ENCODE measurements at places on chromosomes 1 and 21.

- H3K27me3 ChIP-seq: no peaks in the 10 kb centered on the region
- no peaks in the 10 kb centered on the region for H3K36me3 ChIP-seq
- H3K27ac ChIP-seq: no peak overlapping the region
- DNase-seq: no peak
Observed at GRCh38 chr1:218983848-218984247, 189.8 kb upstream of the LYPLAL1 start.

GRCh38 chr1:203504400-203505250 is 10.7 kb downstream of the OPTC start:
- 0 out of 2 replicates have a peak, but pooled peaks cover 2% of the 10 kb centered on the region for H3K27me3 ChIP-seq
- H3K27ac ChIP-seq: no peak overlapping the region
- DNase-seq: peak; percentile 78
- H3K36me3 ChIP-seq: no peaks in the 10 kb centered on the region
- no peaks in the 10 kb centered on the region for H3K4me1 ChIP-seq

- no peak overlapping the region for H3K4me3 ChIP-seq
- H3K27ac ChIP-seq: no peak overlapping the region
- H3K36me3 ChIP-seq: no peaks in the 10 kb centered on the region
- H3K4me1 ChIP-seq: no peaks in the 10 kb centered on the region
- H3K27me3 ChIP-seq: peaks cover 10% of the 10 kb centered on the region
Observed at GRCh38 chr1:38529391-38529790, 330.2 kb downstream of the RRAGC start.

DNA sequence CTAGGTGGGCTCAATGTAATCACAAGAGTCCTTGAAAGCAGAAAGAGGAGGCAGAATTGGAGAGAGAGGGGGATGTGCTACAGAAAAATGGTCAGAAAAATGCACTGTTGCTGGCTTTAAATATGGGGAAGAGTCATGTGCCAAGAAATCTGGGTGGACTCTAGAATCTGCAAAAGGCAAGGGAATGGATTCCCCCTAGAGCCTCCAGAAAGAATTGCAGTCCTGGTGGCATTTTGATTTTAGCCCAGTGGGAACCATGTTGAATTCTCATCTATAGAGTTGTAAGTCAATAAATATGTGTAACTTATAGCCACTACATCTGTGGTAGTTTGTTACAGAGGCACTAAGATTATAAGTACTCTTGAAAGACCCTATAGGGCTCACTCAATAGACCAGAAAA is 210.3 kb downstream of the ASTN1 start:
- H3K4me3 ChIP-seq: no peak overlapping the region
- H3K27ac ChIP-seq: no peak overlapping the region
- no peaks in the 10 kb centered on the region for H3K36me3 ChIP-seq
- H3K27me3 ChIP-seq: 0 out of 2 replicates have a peak, but pooled peaks cover 2% of the 10 kb centered on the region
- no peak for DNase-seq

GRCh38 chr1:3651930-3652547 is at the start of gene TP73:
TP73 (plus strand) TSS chr1:3652516; CDS start chr1:3682366, 29,850 bp downstream.
- H3K36me3 ChIP-seq: no peaks in the 10 kb centered on the region
- no peak within 1 kb of the TSS for H3K27ac ChIP-seq
- DNase-seq: no peak
- peaks cover 11% of the 10 kb centered on the region for H3K4me1 ChIP-seq
- no peaks in the 10 kb centered on the region for H3K27me3 ChIP-seq
- peak within 1 kb of the TSS; percentile 49 for H3K4me3 ChIP-seq

GRCh38 chr21:27548486-27548885 is 581.6 kb upstream of the ADAMTS5 start:
- H3K27me3 ChIP-seq: no peaks in the 10 kb centered on the region
- H3K36me3 ChIP-seq: no peaks in the 10 kb centered on the region
- no peak overlapping the region for H3K4me3 ChIP-seq
- H3K4me1 ChIP-seq: no peaks in the 10 kb centered on the region

- no peaks in the 10 kb centered on the region for H3K4me1 ChIP-seq
- H3K27ac ChIP-seq: 0 out of 2 replicates have a peak overlapping the region, but pooled peaks have one; percentile 7
- DNase-seq: peak; percentile 75
- no peaks in the 10 kb centered on the region for H3K36me3 ChIP-seq
Observed at GRCh38 chr1:191641420-191642260, 516.6 kb upstream of the RGS18 start.

DNA sequence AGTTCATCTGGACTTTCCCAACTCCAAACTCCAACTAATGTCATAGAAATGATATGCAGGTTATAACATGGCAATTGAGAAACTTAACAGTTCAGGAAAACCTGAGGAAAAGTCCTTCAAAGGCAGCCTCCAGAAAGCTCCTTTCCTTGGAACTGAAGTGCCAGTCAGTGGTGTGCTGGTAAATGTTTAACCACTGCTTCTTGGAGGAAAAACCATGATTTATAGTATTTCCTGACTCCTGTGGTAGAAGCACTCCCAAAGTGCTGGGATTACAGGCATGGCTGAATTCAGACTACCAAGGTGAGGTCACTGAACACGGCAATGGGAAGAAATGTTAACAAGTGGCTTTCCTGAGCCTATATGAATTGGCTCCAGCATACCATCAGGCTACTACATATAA is 26.7 kb upstream of the ZNHIT6 start:
- no peaks in the 10 kb centered on the region for H3K36me3 ChIP-seq
- no peak for DNase-seq
- no peak overlapping the region for H3K4me3 ChIP-seq

DNA sequence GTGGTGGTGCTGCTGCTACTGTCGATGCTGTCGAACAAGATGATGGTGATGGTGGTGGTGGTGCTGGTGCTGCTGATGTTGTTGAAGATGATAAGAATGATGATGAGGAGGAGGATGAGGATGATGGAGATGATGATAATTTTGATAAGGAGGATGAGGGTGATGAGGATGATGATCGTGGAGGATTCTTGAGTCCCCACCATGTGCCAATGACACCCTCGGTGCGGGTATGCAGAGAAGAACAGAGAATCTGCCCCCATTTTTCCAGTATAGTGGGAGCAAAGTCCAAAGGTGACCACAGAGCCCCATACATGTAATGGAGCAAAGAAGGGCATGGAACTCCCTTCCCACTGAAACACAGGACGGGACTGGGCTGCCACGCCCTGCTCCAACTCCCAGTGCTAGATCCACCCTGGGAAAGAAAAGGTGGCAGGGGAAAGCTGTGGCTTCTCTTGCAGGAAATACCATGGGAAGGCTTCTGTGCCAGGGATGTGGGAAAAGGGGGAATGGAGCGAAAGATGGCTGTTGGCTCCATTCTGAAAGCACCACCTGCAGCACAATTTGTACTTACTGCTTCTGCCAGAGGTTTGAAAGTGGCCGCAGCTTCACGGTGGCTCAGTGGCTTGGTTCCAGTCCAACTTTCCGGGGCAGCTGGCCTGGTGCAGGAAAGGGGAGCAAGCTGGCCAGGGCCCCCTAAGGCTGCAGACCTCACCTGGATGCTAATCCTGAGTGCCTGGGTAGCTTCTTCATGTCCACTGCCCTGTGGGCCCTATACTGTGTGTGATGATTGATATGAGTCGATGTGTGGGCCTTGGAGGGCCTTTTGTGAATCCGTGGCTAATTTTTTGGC is 387.2 kb upstream of the VAMP3 start:
- H3K4me1 ChIP-seq: peaks cover 8% of the 10 kb centered on the region
- no peak for DNase-seq
- no peaks in the 10 kb centered on the region for H3K36me3 ChIP-seq
- H3K27ac ChIP-seq: no peak overlapping the region
- H3K4me3 ChIP-seq: no peak overlapping the region
- no peaks in the 10 kb centered on the region for H3K27me3 ChIP-seq

DNA sequence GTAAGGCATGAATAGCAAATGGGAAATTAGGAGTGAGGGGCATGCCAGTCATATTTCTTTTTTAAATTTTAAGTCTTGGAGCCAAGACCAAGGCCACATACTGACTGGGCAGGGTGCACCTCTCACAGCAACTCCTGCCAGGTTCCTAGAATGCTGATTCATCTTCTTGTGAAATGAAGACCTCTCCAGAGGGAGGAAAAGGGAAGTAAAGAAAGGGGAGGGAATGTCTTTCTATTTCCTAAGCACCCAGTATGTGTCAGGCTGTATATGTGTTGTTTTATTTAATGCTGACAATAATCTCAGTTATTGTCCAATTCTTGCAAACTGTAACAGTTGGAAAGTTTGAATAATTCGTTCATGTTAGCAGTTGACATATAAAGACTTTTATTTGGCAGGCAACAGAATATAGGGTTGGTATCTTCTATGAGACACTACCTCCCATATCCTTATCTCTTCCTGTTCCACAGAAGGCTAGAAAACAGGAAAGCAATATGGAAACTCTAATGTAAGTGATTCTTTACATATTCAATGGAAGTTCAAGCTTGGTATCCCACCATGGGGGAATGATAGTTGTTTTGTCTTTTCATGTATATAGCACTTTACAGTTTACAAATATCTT is 259.1 kb upstream of the USP24 start:
- no peaks in the 10 kb centered on the region for H3K4me1 ChIP-seq
- H3K36me3 ChIP-seq: no peaks in the 10 kb centered on the region
- H3K27ac ChIP-seq: no peak overlapping the region
- no peaks in the 10 kb centered on the region for H3K27me3 ChIP-seq
- H3K4me3 ChIP-seq: no peak overlapping the region

DNA sequence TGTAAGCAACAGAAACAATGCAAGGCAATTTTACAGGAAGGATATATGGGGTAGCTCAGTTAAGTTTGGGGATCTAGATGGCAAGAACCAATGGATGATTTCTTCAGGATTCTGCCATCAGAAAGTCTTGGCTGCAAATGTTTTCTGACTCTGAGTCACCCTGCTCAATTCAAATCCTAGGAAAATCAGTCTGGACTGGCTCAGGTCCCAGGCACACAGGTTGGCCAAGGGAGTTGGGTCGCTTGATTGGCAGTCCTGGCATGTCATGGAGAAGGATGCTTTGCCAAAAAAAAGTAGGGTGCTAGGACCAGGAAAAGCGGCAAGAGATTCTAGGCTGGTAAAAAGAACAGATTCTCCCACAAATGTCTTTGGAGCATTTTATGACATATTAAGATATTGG is 28.9 kb upstream of the S1PR1 start:
- no peak overlapping the region for H3K27ac ChIP-seq
- H3K27me3 ChIP-seq: no peaks in the 10 kb centered on the region
- H3K36me3 ChIP-seq: no peaks in the 10 kb centered on the region

DNA sequence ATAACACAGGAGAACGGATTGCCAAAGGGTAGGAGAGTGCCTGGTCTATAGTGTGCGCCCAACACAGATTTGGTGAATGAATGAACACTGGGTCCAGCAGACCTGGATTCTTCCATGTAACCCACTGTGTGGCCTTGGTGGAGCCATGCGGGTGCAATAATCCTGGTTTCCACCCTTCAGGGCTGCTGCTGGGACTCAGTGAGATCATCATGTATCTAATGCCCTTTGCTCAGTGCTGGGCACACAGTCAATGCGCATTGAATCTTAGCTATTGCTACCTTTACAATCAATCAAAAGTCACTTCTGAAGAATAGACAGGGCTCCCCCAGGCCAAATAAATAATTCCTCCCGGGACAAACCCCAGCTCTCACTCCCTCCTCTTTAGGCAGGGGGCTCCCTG is 5.8 kb upstream of the EPHA2 start:
- no peaks in the 10 kb centered on the region for H3K27me3 ChIP-seq
- H3K27ac ChIP-seq: peak overlapping the region; percentile 62
- peaks cover 74% of the 10 kb centered on the region for H3K4me1 ChIP-seq
- H3K36me3 ChIP-seq: no peaks in the 10 kb centered on the region
- H3K4me3 ChIP-seq: no peak overlapping the region
- DNase-seq: no peak

- peaks cover 29% of the 10 kb centered on the region for H3K27me3 ChIP-seq
- peak overlapping the region; percentile 23 for H3K4me3 ChIP-seq
- no peaks in the 10 kb centered on the region for H3K4me1 ChIP-seq
- H3K36me3 ChIP-seq: no peaks in the 10 kb centered on the region
- H3K27ac ChIP-seq: no peak overlapping the region
Observed at GRCh38 chr1:38783640-38784229, 75.8 kb downstream of the RRAGC start.

GRCh38 chr1:111629190-111629954 is 9.8 kb downstream of the RAP1A start:
- H3K36me3 ChIP-seq: no peaks in the 10 kb centered on the region
- DNase-seq: no peak
- no peak overlapping the region for H3K4me3 ChIP-seq
- H3K4me1 ChIP-seq: no peaks in the 10 kb centered on the region
- H3K27me3 ChIP-seq: no peaks in the 10 kb centered on the region

GRCh38 chr1:218521414-218522169 is 176.5 kb downstream of the TGFB2 start:
- no peak overlapping the region for H3K4me3 ChIP-seq
- no peak for DNase-seq
- H3K36me3 ChIP-seq: no peaks in the 10 kb centered on the region
- 0 out of 2 replicates have a peak, but pooled peaks cover 4% of the 10 kb centered on the region for H3K4me1 ChIP-seq
- H3K27me3 ChIP-seq: no peaks in the 10 kb centered on the region

DNA sequence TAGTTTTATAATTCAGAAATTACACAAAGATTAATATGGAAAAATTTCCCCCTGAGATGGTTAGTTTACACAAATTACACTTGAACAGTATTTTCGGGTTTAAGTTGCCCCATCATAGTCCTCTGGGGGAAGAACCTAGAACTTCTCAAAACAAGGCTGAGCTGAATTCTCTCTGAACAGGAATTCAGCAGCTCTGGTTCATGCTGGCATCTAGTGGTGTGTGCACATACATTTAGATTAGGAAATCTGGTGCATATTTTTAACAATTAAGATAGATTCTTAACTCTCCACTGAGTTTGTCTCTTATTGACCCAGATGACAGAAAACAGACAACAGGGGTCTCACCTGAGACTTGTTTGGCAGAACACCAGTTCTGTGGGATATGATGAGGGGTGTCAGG is 410.7 kb downstream of the DSCAM start:
- no peak overlapping the region for H3K27ac ChIP-seq
- no peak for DNase-seq
- H3K4me1 ChIP-seq: no peaks in the 10 kb centered on the region

DNA sequence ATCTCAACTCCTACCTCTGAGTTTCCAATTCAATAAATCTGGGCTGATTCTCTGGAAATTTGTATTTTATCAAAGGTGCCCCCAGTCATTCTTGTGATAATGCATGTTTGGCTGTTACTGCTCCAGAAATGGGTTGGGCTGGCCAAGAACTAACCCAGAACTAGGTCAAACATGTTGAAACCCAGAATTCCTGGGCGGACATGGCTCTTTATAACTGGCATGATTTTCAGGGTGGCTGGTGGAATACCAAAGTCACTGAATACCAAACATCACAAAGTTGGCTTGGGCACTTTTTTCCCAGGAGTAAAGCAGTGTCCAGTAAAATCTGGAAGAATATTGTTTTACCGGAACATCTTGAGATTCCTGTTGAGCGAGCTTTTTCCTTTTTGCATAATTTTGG is 89.4 kb upstream of the S1PR1 start:
- H3K4me3 ChIP-seq: no peak overlapping the region
- no peaks in the 10 kb centered on the region for H3K4me1 ChIP-seq
- H3K36me3 ChIP-seq: no peaks in the 10 kb centered on the region
- H3K27ac ChIP-seq: no peak overlapping the region
- DNase-seq: no peak
- no peaks in the 10 kb centered on the region for H3K27me3 ChIP-seq

- no peaks in the 10 kb centered on the region for H3K27me3 ChIP-seq
- H3K4me1 ChIP-seq: peaks cover 7% of the 10 kb centered on the region
- DNase-seq: no peak
- H3K36me3 ChIP-seq: no peaks in the 10 kb centered on the region
Observed at GRCh38 chr1:197763769-197764168, 11.5 kb downstream of the DENND1B start.

- H3K27me3 ChIP-seq: peaks cover 2% of the 10 kb centered on the region
- H3K4me1 ChIP-seq: no peaks in the 10 kb centered on the region
- no peaks in the 10 kb centered on the region for H3K36me3 ChIP-seq
- DNase-seq: no peak
- no peak overlapping the region for H3K27ac ChIP-seq
Observed at GRCh38 chr1:110262296-110262695, 52.2 kb downstream of the KCNC4 start.

GRCh38 chr1:154611150-154611862 is 3.3 kb upstream of the ADAR start:
- DNase-seq: no peak
- peaks cover 36% of the 10 kb centered on the region for H3K4me1 ChIP-seq
- no peaks in the 10 kb centered on the region for H3K27me3 ChIP-seq
- no peak overlapping the region for H3K4me3 ChIP-seq

All from Panc1 (cell line).